ENCODE measurements at places on chromosomes 6 and 20.

DNA sequence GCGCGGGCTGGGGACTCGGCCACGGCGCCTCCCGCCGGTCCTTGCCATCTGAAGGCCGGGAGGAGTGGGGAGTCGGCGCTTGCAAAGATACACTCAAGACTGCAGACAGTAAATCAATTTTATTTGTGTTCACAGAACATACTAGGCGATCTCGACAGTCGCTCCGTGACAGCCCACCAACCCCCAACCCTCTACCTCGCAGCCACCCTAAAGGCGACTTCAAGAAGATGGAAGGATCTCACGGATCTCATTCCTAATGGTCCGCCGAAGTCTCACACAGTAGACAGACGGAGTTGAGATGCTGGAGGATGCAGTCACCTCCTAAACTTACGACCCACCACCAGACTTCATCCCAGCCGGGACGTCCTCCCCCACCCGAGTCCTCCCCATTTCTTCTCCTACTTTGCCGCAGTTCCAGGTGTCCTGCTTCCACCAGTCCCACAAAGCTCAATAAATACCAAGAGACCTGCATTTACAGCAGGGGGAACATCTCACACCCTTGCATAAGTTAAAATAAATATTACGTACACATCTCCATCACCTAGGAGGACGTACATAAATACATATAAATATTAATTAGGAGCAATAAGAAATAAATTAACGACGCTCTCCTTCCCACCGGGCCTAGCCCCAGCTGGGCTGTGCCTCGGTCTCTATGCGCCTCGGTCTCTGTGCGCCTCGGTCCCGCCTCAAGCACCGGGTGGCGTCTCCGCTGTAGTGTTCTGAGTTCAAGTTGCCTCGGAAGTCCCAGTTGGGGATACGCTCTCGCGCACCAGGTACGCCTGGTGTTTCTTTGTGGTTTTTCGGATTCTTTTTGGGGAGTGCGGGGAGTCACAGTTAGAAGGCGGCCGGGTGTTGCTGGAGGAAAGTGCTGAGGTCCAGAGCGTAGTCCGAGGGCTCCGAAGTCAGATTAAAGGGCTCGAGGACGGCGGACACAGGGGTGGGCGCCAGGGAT, 889 bp upstream of the FLOT1 start:
- DNase-seq, result no peak

DNA sequence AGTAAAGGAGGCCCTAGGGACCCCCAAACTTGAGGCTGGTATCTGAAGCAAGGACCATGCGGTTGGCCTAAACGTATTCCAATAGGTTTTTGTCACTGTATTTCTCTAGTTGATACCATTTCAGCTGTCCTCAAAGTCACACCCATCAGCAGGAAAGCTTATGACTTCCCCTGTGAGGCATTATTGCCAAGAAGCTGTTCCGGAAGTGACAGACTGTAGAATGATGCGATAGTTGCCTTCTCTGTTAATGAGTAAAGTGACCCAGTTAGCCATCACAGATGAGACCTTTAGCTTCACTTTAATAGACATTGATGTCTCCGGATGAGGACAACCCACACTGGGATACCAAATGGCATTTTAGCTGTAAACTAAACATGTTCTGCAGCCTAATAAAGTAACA, 147.9 kb downstream of the RNGTT start:
- DNase-seq, result no peak

DNA sequence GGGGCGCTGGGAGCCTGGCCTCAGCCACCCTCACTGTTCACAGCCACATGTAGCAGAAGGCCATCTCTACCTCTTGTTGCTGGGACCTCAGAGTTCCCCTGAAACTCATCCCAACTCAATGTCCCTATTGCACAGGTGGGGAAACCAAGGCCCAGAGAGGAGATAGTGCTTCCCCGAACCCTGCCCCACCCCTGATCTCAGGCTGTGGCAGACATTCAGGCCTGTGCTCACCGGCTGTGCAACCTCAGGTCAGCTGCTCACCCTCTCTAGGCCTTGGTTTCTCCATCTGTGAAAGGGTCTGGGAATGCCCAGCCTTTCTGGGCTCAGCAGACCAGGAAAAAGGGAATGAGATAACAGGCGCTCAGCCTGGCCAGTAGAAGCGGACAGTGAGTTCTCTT, 6.4 kb upstream of the SLC52A3 start:
- no peak for DNase-seq

DNA sequence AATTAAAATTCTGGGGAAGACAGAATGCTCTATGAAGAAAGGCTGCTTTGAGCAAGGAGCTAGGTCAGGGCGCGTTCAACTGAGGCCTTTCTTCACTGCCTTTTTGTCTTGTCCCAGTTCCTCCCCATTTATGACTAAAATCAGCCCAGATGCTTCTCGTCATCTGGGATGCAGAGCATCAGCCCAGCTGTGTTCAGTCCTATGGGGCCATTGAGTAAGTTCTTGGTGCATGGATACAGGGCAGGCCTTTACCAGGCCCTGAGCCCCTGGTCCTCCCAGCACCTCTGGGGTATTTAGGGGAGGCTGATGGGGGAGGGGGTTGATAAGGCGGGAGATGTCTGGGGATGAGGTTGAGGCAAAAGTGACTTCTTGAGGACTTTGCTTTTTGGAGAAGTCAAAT, 55.7 kb downstream of the PTPN1 start:
- DNase-seq, result no peak

- no peak for DNase-seq
These were observed 122.0 kb upstream of the TMEM170B start for GRCh38 chr6:11415557-11415956.

Measured in activated CD4-positive, CD25-positive, alpha-beta regulatory T cell treated with anti-CD3 and anti-CD28 coated beads, Interleukin-2, amount 50 U/mL, for 16 hours (primary cell).